RPMI8226 (cell line): ENCODE measurements at places on chromosomes 2 and 18.

DNA sequence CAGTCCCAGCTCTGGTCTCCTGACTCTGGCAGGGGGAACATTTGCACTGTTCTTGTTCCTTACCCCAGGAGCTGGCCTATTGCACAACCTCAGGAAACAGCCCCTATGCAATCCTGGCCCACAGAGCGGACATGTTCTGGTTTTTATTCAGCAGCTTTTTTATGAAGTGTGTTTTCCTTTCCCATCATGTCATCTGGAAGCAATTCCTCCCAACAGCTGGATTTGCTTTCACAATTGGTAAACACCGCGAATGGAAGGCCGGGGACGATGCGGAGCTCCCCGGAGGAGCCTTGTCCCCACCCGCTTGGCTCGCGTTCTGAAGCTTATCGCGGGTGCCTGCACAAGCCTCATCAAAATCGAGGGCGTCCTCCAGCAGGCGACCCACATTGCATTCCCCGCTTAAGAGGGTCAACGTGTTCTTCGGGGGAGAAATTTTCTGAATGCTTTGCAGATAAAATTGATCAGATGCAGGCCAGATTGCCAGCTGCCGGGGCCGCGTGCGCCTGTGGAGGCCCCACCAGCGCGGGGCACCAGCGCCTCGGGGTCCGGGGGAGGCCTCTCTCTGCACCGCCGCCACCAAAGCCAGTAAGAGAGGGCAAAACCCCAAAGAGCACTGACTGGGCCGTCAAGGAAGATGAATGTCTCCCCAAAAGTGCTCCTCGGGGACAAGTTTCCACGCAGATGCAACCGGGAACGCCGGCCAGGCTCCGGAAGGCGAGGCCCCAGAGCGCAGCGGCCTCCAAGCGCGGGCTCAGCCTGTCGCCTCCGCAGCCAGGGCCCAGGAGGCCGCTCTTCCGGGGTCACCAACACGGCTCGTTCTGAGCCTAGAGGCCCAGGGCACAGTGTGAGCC, 60.3 kb upstream of the SP3 start:
- no peak for DNase-seq

GRCh38 chr2:127643439-127644065, 2.4 kb upstream of the GPR17 start:
- DNase-seq: no peak

- no peak for DNase-seq
Measured at GRCh38 chr2:128984081-128984480, 665.4 kb upstream of the HS6ST1 start.

- DNase-seq: no peak
Measured at GRCh38 chr2:167960089-167960747, 287.2 kb downstream of the STK39 start.

DNA sequence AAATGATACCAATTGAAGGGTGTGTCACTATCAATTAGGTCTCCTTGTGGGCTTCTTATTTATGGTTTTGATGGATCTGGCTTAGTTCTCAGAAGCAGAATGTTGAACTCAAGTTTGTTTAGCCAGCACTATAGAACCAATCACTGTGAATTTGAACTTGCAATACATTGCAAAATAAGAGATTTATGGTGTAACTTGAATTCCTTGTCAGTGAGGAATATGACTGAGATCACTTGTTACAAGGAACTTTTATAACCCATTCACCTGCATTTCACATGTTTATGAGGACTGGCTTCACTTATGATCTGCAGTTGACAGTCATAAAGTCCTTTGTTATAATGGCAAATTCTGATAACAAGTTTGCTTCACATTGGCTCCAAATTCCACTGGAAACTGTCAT, 9.8 kb downstream of the GATA6 start:
- no peak for DNase-seq

DNA sequence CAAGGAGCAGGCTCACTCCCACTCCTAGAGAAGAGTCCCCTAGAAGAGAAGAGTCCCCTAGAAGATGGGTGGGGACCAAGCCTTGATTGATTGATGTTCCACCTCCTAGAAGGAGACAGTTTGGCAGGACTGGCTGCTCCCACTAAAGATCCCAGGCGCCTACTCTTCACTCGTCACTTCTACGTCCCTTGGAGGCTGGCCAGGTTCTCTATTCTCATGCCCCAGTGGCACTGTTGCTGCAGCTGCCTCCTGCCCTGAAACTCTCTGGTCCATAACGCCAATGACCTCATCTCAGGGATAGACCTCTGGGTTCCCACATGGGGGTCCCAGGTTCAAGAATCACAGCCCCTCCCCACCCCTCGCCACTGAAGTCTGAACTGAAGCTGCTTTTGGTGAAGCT, 2.5 kb upstream of the SP140L start:
- no peak for DNase-seq

GRCh38 chr18:42582266-42582665, 533.2 kb downstream of the RIT2 start:
- no peak for DNase-seq

- DNase-seq: no peak
Measured at GRCh38 chr2:182980652-182981051, 57.6 kb downstream of the NCKAP1 start.
